Stimulated activated CD4-positive, alpha-beta T cell treated with anti-CD3 and anti-CD28 coated beads, TNF-alpha, amount 100 ng/mL, for 1 hour (primary cell): ENCODE measurements at places on chromosomes 7 and 10.

GRCh38 chr7:1693991-1694524 lies 24.0 kb downstream of the ELFN1 start:
- DNase-seq: no peak

DNA sequence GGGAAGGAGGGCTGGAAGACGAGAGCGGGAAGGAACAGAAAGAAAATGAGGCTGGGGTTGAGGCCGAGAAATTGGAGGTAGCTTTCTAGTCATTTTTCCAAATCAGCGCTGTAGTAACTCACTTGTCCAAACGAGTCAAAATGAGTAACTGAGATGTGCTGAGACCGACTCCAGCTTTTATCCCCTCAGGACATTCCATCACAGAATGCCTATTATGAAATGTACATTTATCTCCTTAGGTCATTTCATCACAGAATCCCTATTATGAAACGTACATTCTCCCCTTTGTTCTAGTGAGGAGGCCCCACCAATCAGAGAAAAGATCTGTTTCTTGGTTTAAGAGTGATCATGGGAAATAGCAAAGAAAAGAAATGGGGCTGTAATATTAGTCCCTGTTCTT lies 55.7 kb upstream of the AMPH start:
- DNase-seq: no peak

GRCh38 chr10:89627830-89628229 lies 17.2 kb downstream of the PANK1 start:
- DNase-seq: no peak

- DNase-seq: no peak
Measured at GRCh38 chr7:133230591-133231194, 22.2 kb upstream of the EXOC4 start.

DNA sequence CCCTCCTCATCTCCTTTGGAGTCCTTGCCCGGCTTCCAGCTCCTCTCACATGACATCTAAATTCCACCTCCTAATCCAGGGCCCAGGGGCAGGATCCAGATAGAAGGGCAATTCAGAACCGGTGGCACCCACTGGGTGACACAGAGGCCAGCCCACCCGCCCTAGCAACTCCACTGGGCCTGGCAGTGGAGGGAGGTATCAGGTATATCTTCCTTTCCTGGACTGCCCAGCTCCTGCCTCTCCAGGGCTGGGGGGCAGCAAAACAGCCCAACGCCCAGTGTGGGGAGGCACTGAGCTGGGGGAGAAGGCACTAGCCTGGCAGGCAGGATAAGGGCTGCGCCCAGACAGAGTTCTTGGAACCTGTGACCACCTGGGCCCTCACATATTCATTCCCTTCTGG lies 10.4 kb upstream of the TRIM8 start:
- no peak for DNase-seq

DNA sequence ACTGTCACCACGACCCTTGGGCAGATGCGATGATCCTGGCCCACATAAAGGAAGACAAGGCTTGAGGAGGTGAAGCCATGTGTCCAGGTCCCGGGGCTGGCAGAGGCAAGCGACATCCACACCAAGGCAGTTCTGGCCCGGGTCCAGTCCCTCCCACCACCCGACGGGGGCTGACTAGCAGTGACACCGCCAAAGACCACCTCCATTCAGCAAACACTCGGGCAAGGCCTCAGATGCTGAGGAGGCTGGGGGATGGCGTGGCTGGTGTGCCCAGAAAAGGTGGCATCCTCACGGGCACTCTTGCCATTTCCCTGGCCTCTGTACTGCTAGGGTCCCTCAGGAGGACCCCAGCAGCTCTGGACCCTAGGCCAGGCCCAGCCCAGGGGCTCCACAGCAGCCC lies 219.0 kb downstream of the ELFN1 start:
- no peak for DNase-seq

DNA sequence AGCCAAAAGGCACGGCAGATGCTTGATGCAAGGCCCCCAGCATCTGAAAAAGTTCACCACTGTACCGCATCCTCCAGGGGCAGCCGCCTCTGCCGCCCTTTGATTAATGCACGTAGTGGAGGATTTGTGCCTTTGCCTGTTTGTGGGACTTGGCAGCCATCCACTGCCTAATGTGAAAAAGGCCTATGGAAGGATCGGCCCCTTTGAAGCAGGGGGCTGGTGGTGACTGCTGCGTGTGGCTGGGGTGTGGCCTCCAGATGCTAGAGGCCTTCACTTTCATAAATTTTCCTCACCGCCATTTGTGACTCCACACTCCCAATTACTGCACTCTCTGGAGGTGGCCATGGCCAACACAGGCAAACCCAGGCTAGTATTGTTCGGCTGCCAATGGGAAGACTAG lies 226.0 kb downstream of the BMPER start:
- no peak for DNase-seq

- peak; percentile 13 for DNase-seq
Measured at GRCh38 chr7:1532456-1533254, 2.2 kb downstream of the MAFK start.

GRCh38 chr10:110459600-110459999 lies 38.1 kb upstream of the DUSP5 start:
- DNase-seq: no peak

DNA sequence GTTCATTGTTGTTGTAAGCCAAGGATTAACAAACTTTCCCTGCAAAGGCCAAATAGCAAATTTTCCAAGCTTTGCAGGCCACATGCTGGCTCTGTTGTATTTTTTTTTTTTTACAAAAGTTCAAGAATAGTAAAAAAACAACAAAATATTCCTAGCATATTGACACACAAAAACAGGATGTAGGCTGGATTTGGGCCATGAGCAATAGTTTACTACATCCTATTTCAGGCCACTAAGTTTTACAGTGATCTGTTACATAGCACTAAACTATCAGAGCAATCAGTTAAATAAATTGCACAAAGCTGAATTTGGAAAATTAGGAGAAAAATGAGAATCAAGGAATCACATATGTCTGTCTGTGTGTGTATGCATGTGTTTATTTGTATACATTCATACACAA lies 491.8 kb upstream of the GHITM start:
- no peak for DNase-seq

DNA sequence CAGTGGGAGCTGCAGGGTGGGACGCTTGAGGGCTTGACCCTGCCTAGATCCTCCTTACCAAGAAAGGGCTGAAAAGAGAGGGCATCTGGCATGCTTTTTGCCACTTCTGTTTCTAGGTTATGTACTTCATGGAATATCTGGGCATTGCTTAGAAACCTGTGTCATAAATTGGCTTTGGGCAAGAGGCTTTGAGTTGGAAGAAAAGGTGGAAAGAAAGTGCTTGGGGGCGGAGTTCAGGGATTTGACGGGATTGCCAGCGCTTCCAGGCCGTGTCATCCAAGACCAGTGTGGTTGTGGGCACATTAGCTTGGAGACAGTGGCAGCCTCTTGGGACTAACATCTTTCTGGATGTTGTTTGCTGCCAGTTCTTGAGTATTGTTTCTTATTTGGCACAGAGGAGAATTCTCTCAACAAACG lies 825 bp downstream of the ZNF862 start:
- DNase-seq: no peak

GRCh38 chr7:226281-226895 lies 34.0 kb downstream of the FAM20C start:
- DNase-seq: no peak

DNA sequence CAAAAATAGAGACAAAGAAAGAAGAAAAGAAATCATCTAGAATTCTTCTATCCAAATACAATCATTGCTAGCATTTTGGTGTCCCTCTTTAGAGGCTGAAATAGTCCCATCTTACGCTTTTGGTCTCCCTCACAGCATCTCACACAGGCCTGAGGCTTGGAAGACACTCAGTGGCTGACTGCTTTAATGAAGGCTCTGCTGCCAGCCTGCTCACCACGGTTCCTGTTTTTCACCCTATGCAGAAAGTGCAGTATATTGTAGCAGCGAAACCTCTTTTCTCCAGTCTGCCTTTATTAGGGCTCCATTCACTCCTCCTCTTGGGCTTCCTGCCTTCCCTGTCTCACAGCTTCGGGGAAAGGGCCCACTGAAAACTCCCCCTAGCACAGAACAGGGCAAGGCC lies 102.2 kb downstream of the JCAD start:
- no peak for DNase-seq

DNA sequence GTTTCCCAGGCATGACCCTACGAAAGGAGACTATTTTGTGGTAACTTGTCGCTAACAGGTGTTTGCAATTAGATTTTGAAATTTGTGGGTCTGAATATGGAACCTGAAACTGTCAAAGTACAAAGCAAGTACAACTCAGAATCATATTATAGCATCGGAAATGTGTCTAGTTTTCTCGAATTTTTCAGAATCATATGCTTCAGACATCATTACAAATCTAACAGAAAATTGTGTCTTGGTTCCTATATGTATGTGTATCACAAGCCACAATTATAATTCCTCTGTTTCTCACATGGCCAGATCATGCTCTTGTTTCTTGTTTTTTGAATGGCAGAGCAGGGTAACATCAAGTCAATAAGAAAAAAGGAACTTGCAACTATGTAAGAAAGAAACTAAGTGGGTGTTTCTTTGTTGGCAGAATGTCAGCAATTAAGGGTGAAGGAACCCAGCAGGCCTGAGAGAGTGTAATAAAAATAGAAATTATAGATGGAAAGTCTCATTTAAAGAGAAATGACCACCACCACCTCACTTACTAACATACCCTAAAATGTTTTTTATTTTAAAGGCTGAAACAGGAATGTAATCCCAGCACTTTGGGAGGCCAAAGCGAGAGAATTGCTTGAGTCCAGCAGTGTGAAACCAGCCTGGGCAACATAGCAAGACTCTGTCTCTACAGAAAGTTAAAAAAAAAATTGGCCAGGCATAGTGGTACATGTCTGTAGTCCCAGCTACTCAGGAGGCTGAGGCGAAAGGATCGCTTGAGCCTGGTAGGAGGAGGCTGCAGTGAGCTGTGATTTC lies 51.3 kb downstream of the PRTFDC1 start:
- no peak for DNase-seq

DNA sequence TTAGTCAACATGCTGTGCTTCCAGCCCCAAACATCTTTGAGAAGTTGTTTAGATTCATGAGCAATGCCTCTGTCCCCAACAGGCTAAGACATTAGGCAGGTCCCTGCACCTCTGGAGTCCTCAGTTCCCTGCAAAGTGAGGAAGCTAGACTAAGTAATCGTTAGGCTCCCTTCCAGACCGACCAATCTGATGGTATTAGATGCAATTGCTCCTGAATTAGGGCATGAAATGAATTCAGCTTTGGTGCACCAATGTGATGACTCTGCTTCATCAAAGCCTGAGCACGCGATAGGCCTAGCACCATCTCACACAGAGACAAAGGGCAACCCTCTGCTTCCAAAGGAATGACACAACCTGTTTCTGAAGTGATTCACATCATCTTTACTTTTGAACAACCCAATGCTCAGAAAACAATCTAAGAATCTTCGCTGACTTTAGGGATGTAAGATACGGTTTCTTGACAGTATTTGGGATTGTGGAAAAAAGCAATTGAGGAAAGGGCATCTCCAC lies 723 bp upstream of the TES start:
- no peak for DNase-seq

- DNase-seq: no peak
Measured at GRCh38 chr10:70283445-70284399, at the start of gene NPFFR1. NPFFR1 (minus strand) TSS chr10:70284004; CDS start chr10:70283676, 328 bp downstream.

- no peak for DNase-seq
Measured at GRCh38 chr10:46525177-46525823, 31.2 kb downstream of the GPRIN2 start.

DNA sequence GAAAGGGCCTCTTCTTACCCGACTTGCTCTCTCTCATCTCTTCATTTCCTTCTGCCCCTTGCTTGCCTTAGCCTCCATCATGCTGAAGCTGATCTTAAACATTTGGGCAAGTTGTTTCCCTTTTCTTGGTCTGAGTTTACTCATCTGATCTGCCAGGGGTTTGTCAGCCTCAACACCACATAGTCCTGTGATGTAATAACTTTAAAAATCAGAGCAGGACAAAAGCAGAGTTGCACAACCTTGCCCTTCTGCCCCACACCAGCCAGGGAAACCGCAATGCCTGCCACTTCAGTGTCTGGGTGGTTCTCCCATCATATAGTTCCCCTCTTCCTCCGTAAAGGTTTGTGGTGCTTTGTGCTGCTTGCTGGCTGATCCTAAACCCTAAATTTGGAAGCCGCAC lies 9.9 kb upstream of the LIPM start:
- DNase-seq: no peak

DNA sequence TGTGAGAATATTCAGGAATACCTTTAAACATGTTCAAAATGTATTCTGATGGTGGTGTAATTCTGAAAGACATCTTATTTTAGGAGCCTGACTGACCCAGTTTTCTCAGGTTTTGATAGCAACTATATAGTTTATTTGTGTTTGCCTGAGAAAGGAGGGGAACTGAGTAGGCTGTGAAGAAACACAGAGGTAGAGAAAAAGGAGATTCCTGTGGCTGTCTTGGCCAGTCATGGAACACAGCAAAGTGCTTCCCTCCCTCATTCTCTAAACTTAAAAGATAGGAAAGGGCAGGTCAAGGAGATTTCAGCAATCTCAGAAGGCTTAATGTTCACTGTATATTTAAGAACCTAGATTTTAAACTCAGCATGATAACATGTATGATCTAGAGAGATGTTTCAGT lies 43.5 kb downstream of the ZMYND11 start:
- no peak for DNase-seq

GRCh38 chr7:16891338-16891737 lies 9.6 kb upstream of the AGR3 start:
- DNase-seq: no peak

DNA sequence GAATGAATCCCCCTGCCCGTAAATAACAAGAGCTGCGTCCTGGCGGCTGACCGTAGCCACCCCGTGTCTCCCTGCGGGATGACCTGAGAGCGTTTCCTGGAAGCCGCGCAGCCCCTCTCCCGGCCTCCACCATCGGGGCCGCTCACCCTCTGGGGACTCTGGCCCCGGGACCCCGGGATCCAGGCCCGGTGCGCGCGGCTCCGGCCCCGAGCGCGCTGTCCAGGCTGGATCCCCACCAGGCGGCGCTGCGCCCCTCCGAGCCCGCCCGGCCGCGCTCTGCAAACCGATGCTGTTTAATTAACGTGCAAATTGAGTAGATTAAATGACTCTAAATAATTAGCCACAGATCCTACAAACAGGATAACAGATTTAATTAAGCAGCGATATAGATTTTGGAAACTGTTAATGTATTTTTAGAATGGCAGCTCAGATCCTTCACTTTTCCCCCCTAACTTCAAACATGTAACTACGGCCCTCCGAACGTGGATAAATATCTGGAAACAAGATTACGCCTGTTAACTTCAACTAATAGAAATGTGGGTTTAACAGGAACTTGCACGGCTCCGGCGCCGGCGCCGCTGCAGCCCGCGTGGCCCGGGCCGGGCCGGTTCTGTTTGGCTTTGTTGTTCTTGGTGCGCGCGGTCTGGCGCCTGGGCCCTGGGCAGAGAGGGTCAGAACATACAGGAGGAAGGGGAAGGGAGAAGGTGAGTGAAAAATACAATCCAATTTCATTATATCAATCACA lies 7.1 kb upstream of the UNCX start:
- DNase-seq: no peak
